Inflammatory macrophage treated with lipopolysaccharide for 4 hours (primary cell): ENCODE measurements at places on chromosomes 5 and 9.

DNA sequence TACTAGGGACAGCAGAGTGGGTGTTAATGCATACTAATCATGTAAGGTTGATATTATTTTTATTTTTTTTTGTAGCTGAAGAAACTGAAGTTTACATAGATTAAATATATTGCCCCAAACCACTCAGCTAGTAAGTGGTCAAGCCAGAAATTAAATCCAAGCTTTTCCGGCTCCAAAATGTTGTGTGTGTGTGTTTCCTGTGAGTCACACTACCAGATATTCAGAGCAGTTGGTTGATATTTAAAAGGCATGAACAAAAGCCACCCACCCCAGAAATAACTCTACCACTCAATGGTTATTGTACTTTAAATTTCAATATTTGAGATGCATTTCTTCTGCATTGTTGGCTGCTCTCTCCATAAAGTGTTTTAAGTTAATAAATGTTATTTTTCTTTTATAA is 29.5 kb downstream of the KCNN2 start:
- DNase-seq = no peak

GRCh38 chr9:70510157-70510770 is 95.8 kb upstream of the KLF9 start:
- DNase-seq = peak; percentile 30

DNA sequence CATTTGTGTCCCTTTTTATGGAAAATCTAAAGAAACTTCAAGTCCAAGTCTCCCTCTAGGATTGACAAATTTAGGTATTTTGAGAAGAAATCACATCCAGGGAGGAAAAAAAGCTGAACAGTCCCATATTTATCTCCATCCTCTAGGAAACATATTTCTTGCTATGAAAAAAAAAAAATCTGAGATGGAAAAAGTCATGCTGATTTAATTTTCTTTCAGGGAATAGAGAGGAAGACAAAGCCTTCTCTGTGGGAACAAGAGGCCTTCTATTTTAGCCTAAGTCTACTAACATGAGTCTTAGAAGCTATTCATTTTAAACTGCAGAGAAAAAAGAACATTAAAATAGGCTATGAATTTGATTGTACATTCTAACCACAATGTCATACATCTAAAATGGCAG is 63.1 kb upstream of the CDK5RAP2 start:
- DNase-seq = no peak

DNA sequence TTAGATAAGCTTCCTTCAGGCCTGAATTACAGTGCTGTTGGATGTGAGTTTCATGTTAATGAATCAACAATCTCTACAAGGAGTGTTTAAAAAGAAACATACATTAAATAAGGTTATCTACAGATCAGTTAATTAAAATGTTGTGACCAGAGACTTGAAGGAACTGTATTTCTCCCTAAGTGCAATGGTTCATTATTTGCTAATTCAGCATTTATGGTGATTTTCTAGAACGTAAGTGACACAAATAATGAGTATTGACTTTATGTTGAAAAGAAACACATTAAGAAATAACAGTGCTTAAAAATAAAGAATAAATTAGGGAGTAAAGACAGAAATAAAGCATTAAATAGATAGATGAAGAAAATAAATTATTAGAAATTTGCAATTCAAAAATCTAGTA is 74.5 kb downstream of the ADAMTSL1 start:
- DNase-seq = no peak

- DNase-seq = no peak
These were observed 3.2 kb downstream of the IRX2 start for GRCh38 chr5:2748179-2748860.

- no peak for DNase-seq
These were observed 85.8 kb downstream of the KIAA1958 start for GRCh38 chr9:112572416-112572815.

GRCh38 chr5:2199697-2200096 is 317.0 kb upstream of the IRX4 start:
- DNase-seq = no peak

- no peak for DNase-seq
These were observed 840.2 kb upstream of the C9orf72 start for GRCh38 chr9:28413471-28413870.

DNA sequence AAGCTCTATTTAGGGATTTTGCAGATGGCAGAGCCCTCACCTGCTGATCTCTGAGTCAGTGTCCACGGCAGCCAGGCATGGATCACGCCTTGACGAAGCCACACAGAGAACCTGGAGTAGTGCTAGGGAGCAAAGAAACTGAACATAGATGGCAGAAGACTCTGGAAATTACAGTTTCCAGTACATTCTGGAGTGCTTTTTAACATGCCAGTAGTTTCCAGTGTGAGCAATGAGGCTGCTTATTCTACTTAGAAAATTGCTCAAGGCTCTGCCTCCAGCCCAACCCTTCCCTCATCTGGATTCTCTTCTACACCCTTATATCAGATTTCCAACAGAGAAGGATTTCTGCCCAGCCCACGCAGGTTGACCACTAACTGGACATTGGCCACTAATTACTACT is 203.3 kb downstream of the ADAMTS12 start:
- DNase-seq = no peak

GRCh38 chr5:177130211-177131018 is 3.2 kb upstream of the NSD1 start:
- no peak for DNase-seq

DNA sequence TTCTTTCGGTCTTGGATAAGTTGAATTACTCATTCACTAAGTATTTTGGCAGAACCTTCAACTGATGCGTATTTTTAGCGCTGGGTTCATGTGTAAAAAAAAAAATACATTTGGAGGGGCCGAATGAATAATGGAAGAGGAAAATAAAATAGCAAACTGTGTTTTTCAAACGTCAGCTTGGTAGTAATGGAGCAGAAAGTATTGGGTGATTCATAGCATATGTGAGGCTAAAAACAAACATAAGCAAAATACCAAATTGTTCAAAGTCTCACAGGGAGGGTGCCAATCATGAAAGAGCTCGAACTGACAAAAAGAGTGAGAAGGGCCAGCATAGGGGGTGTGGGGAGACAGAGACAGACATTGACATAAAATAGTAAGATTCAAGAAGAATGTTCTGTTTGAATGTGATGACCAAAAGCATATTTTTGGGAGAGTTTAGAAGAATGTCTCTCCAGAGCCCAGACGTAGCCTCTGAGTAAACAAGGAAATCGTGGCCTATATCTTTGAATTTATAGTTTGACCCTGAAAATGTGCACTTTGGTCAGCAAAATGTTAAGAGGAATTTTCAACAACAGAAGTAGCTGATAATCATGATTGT is 174.9 kb upstream of the HMHB1 start:
- DNase-seq = no peak

DNA sequence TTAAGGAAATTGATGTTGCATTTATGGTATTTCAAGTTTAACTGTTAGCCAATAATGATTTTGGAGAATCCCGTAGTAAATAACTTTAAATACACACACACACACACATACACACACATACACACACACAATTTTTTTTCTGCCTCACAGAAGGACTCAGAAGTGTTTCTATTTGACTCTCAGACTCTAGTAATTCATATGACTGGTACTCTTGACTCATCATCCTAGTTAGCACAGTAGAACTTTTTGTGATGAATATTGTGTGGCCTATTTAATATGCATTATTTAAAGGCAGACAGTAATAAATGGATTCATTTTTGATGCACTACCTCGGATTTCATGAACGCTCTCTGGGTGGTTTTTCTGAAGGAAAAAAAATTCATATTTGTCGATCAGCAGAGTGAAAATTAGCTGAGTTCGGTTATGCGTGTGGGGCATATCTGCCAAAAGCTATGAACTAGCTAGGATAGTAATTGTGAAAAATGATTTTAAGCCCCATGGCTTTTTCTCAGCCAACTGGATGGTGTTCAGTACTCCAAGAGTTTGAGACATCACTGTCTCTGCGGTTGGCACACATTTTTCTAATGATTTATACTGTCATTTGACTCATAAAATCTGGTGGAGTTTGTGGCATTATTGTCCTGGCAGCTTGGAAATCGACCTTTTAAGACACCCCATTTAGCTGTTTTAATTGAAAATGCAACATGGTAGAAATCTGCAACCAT is 102.2 kb downstream of the PCSK5 start:
- no peak for DNase-seq

GRCh38 chr5:107023732-107024131 is 647.0 kb downstream of the EFNA5 start:
- no peak for DNase-seq

GRCh38 chr9:114168281-114169028 is 13.1 kb downstream of the COL27A1 start:
- no peak for DNase-seq

- DNase-seq = no peak
These were observed 298.6 kb downstream of the DIRAS2 start for GRCh38 chr9:90343991-90344390.

GRCh38 chr5:160151017-160151416 is 31.8 kb upstream of the PWWP2A start:
- no peak for DNase-seq

- DNase-seq = peak; percentile 16
These were observed 45.3 kb upstream of the TENT2 start for GRCh38 chr5:79566896-79567295.

DNA sequence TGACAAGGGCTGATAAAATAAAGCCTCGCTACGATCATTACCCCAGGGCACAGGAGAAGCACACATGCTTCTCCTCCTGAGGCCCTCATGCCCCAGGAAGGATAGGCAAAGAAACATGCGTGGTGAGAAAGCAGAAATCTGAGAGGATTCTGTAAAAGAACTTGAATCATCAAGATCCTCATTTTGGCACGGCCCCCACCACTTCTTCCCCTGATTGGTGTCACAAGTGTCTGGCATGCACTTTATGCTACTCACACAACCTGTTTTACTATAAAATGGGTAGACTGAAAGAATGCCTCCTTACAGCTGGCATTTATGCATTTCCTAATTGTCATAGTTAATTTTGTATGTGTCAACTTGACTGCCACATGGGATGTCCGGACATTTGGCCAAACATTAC is 32.1 kb downstream of the PCA3 start:
- no peak for DNase-seq

- no peak for DNase-seq
These were observed 59.2 kb downstream of the AP3B1 start for GRCh38 chr5:78235289-78235688.

DNA sequence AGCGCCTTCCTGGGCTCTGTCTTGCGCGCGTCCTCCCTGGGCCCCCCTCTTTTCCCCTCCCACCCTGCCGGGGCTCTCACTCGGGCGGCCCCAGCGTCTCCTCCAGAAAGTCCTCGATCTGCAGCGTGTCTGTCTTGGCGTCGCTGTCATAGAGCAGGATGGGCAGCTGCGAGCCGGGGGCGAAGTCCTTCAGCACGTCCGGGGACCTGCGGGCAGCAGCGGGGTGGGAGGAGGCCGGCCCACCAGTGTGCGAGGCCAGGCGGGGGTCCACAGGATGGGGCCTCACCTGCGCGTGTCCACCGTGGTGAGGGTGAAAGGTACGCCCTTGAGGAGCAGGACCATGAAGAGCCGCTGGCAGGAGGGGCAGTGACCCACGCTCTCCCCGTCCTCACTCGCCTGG is 1.0 kb downstream of the CLIC3 start:
- no peak for DNase-seq

DNA sequence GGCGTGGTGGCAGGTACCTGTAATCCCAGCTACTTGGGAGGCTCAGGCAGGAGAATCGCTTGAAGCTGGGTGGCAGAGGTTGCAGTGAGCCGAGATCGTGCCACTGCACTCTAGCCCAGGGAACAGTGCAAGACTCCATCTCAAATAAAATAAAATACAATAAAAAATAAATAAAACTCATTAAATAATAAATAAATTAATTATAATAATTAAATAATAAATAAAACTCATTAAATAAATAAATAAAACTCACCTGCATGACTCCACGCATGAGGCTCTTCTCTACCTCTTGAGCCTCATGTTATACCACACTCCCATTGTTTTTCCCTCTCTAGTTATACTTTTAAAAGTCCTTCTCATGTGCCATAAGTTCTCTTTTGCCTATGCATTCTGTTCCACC is 995.4 kb downstream of the MAT2B start:
- DNase-seq = no peak

- DNase-seq = no peak
These were observed 65.7 kb upstream of the FANCC start for GRCh38 chr9:95383185-95383676.

- DNase-seq = no peak
These were observed 19.2 kb upstream of the POMT1 start for GRCh38 chr9:131483319-131484050.

DNA sequence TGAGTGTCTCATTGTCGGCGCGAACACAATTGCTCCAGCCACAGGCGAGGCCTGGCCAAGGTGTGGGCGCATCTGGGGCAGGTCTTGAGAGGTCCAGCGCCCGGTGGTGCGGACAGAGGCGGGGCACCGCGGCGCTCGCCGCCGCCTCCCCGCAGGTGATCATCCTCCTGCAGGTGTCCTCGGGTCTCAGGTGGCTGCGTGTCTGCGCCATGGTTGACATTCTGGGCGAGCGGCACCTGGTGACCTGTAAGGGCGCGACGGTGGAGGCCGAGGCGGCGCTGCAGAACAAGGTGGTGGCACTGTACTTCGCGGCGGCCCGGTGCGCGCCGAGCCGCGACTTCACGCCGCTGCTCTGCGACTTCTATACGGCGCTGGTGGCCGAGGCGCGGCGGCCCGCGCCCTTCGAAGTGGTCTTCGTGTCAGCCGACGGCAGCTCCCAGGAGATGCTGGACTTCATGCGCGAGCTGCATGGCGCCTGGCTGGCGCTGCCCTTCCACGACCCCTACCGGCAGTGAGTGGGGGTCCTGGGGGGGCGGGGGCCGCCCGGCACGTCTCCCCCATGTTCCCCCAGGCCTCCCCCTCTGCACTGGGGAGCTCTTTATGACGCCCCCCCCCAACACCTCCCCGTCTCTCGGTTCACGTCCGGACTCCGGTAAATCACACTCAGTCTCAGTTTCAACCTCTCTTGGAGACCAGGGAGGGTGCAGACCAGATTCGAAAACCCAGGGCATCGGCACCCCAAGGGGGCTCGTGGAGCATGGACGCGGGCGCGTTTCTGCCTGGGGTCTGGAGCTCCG is 446 bp downstream of the NXNL2 start:
- DNase-seq = no peak

- DNase-seq = no peak
These were observed 191.8 kb downstream of the TMEM38B start for GRCh38 chr9:105886136-105886535.

- DNase-seq = no peak
These were observed 18.4 kb downstream of the URM1 start for GRCh38 chr9:128389395-128390149.

- no peak for DNase-seq
These were observed 4.5 kb downstream of the NREP start for GRCh38 chr5:111752426-111752965.

- no peak for DNase-seq
These were observed 2.9 kb downstream of the SLC45A2 start for GRCh38 chr5:33981408-33982162.

GRCh38 chr9:110121170-110121569 is 86.8 kb downstream of the C9orf152 start:
- no peak for DNase-seq
